ENCODE measurements at places on chromosomes 12 and 14.

DNA sequence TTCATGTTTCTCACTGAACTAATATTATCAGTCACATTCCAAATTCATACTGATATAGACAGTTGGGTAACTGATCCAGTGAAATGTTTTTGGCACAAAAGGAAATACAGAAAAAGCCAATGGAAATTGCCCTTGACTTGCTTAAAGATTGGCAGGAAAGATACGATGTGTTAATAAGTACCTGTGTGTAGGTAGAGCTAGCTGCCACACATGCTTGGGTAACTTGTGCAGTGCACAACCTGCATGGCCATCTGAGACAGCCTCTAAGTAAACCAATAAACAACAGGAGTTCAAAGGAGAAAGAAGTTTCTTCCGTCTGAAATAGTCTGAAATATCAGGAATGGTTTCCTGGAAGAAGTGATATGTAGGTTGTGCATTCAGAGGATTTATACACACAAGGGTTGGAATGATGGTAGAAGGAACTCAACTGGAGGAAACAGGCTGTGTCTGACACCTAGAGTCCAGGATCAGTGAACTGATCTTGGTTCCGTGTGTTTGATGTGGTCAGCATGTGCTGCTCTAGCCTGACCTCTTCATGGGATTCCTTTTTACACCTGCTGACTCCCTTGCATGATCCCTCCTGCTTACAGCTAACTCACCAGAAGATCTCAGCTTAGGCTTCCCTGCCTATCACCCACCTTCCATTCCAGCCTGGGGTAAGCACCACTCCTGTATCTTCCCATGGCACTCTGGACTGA, 81.4 kb upstream of the KRR1 start:
- DNase-seq = no peak

- no peak for DNase-seq
These were observed 59.0 kb upstream of the MON2 start for GRCh38 chr12:62407587-62407986.

DNA sequence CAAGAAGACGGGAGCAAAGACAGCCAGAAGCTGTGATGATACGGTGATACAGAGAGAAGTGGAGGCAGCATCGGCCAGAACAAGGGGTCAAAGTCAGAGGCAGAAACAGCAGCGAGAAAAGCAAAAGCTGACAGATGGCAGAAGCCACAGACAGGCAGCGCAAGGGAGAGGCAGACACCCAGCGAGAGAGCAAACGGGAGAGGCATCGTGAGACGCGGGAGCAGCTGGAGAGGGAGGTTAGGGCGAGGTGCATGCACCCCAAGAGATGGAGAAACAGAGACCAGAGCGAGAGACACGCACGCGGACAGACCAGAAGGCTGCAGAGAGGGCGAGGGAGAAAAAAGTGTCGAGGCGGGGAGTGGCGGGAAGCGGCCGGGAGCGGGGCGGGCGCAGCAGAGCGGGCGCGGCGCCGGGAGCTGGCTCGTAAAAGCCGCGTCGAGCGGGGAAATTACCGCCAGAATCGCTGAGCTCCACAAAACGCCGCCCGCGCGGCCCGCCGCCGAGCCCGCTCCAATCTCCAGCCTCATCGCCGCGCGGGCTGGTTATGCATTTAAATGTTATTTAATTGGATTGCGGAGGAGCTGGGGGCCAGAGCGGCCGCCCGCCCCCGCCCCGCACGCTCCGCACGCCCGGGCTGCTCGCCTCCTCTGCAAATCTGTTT, 15.6 kb downstream of the SMUG1 start:
- DNase-seq = peak; percentile 92

- DNase-seq = no peak
These were observed 172.2 kb downstream of the PRKD1 start for GRCh38 chr14:29755311-29756018.

DNA sequence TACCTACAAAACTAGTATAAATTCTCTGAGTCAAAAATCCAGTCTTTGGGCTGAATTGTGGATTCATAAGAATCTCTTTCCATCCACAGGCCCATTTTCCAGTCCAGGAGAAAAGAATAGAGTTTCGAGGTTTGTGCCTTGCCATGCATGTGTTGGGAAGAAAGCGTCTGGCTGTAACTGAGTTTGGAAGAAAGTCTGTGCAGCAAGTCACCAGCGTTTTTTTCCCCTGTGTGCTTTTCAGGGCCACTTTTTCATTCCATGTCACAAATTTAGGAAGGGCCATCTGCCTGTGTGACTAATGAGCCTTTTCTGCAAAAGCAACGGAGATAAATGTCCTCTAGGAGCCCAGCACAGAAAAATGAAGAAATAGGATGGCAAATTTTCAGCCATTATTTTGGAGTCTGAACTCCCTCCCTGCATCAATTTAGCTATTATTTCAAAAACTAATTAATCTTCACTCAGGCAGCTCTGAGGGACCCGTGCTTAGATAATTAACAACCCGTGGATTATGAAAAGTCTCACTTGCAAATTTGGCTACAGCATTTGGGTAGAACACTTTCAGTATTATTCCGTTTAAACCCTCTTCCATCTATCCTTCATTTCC, 261.5 kb downstream of the SUDS3 start:
- DNase-seq = no peak

GRCh38 chr14:50225974-50226297, 5.4 kb downstream of the SOS2 start:
- no peak for DNase-seq

Measured in posterior cingulate gyrus (tissue), 11 donors.